ENCODE measurements at places on chromosomes 16 and 17. TPM values are rescaled to one million over a fixed set of nuclear protein-coding genes. Genes with fewer than 3 reads are reported as not detected.

GRCh38 chr17:39745335-39746144 is 7.8 kb downstream of the GRB7 start:
- no peak overlapping the region for H3K4me3 ChIP-seq
- no peak overlapping the region for H3K27ac ChIP-seq
- H3K27me3 ChIP-seq: no peaks in the 10 kb centered on the region
- peaks cover 65% of the 10 kb centered on the region for H3K36me3 ChIP-seq

DNA sequence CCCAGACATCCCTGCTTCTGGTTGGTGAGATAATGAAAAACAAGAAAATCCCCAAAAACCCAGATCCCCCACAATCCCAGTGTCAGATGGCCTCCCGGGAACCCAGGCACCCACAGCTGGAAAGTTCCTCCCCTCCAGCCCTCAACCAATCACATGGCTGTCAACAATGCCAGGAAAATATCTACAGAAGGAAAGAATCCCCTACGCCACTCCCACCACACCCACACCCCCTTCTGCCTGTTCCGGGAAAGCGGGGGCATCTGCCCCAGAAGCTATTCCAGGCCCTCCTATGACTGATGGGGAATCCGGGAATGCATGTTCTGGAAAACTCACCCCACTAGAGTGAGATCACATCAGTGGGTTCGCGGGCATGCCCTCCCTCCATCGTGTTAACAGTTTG is 1.8 kb downstream of the TMEM95 start:
- peak overlapping the region; percentile 98 for H3K27ac ChIP-seq
- peaks cover 54% of the 10 kb centered on the region for H3K4me1 ChIP-seq
- no peaks in the 10 kb centered on the region for H3K27me3 ChIP-seq
- no peak for DNase-seq
- peak overlapping the region; percentile 5 for H3K4me3 ChIP-seq

DNA sequence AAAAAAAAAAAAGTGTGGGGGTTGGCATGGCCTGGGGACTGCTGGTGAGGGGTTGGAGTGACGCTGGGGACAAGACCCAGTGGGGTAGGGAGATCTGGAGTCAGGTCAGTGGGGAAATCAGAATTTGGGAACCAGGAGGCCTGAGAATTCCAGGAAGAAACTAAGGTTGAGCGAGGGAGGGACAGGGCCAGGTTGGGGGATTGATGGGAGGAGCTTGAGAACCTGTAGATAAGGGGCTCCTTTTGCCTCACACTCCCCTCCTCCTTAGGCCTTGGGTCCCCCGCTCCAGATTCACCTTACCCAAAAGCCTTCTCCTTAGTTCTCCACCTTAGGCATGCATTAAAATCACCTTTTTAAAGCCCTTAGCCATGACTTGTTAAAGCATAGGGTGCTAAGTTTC is 8.3 kb upstream of the PYDC1 start:
- no peaks in the 10 kb centered on the region for H3K27me3 ChIP-seq
- H3K36me3 ChIP-seq: no peaks in the 10 kb centered on the region
- H3K4me1 ChIP-seq: peaks cover 27% of the 10 kb centered on the region
- no peak overlapping the region for H3K4me3 ChIP-seq
- no peak overlapping the region for H3K27ac ChIP-seq
- DNase-seq: no peak

GRCh38 chr17:55762086-55762858 is 11.4 kb downstream of the PCTP start:
- peaks cover 10% of the 10 kb centered on the region for H3K4me1 ChIP-seq
- H3K4me3 ChIP-seq: no peak overlapping the region
- H3K27ac ChIP-seq: no peak overlapping the region
- DNase-seq: no peak

- DNase-seq: no peak
- peak overlapping the region; percentile 89 for H3K27ac ChIP-seq
- H3K4me1 ChIP-seq: peaks cover 72% of the 10 kb centered on the region
- no peak overlapping the region for H3K4me3 ChIP-seq
These were observed 24.0 kb upstream of the CDC42EP4 start for GRCh38 chr17:73335591-73336407.

- H3K4me3 ChIP-seq: peak within 1 kb of the TSS; percentile 62
- peaks cover 7% of the 10 kb centered on the region for H3K27me3 ChIP-seq
- H3K27ac ChIP-seq: peak within 1 kb of the TSS; percentile 9
- DNase-seq: no peak
- H3K4me1 ChIP-seq: peaks cover 37% of the 10 kb centered on the region
- no peaks in the 10 kb centered on the region for H3K36me3 ChIP-seq
These were observed at the start of gene GRIN2A for GRCh38 chr16:10182222-10183053. GRIN2A (minus strand) TSS chr16:10182428; CDS start chr16:10180411, 2,017 bp downstream.

DNA sequence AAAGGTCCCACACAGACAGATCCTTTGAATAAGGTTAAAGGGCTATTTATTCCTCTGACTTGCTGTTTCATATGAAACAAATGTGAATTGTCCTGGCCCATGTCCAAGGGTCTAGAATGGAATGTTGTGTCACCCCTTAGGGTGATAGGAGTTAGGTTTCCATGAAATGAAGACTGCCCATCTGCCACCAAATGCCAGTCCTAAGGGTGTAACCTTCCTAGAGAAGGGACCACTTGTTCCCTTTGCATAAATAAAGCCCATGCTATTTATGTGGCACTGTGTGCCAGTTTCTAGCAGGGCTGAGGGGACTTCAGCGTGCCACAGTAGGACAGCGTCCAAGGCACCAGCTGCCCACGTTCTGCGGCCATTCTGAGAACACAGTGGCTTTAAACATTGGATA is 171.3 kb downstream of the ABCA8 start:
- DNase-seq: no peak
- no peaks in the 10 kb centered on the region for H3K4me1 ChIP-seq
- H3K36me3 ChIP-seq: no peaks in the 10 kb centered on the region
- no peak overlapping the region for H3K4me3 ChIP-seq

DNA sequence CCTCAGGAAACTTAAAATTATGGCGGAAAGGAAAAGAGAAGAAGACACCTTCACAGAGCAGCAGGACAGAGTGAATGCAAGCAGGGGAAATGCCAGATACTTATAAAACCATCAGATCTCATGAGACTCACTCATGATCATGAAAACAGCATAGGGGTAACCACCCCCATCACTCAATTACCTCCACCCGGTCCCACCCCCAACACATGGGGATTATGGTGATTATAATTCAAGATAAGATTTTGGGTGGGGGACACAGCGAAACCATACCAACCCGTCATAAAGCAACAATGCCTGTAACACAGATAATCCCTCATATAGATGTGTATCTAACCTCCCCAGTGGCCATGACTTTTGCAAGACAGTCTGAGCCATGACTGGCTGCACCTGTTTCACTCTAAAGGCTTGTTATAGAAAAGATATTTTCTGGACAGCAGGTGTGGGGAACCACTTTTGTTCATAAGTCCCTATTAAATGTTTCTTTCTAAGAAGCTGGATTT is 7.0 kb upstream of the GSDMA start:
- H3K4me1 ChIP-seq: peaks cover 8% of the 10 kb centered on the region
- no peaks in the 10 kb centered on the region for H3K36me3 ChIP-seq
- no peak overlapping the region for H3K27ac ChIP-seq
- DNase-seq: no peak
- H3K27me3 ChIP-seq: no peaks in the 10 kb centered on the region
- no peak overlapping the region for H3K4me3 ChIP-seq

DNA sequence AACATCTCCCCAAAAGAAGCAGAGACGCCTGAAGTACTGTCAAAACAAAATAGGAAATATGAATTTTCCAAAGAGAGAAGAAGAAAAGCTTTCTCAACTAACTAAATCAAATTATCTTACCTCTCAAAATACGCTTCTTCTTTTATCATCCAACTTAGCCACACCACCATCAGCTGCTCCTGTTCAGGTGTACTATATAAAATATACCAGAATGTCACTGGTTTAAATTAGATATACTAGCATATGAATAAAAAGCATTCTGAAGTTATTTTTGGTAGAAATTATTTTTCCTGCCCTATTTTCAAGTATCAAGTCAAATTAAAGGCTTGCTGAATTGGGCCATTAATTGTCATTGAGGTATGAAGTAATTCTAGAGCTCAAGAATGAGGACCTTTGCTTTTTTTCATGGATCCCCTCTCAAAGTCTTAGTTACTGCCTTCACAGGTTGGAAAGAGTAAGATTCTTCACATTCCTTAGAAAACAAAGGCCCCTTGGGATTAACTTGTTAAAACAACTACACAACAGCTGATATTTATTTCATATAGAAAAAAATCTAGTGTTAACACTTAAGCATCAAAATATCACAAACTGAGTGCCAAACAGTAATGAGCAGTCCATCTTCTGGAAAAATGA is 30.1 kb downstream of the INTS2 start:
- no peak overlapping the region for H3K27ac ChIP-seq
- no peaks in the 10 kb centered on the region for H3K27me3 ChIP-seq
- no peak overlapping the region for H3K4me3 ChIP-seq
- H3K36me3 ChIP-seq: no peaks in the 10 kb centered on the region
- no peaks in the 10 kb centered on the region for H3K4me1 ChIP-seq

DNA sequence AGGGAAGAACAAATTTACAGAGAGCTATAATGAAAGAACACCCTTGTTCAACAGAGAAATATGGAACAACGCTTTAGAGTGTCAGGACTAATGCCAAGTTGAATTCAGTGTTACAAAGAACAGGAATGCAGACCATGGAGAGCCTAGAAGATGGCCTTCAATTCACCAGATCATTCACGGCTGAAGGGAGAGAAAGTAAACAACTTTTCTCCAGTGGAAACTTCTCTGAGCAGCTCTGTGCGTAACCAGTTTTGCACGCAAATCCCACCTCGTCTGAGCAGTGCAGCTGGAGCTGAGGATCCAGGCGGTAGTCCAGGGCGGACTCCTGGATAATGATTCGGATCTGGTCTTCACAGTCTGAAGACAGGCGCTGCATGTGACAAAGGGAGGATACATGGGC is 40.5 kb upstream of the CLEC18B start:
- H3K4me3 ChIP-seq: no peak overlapping the region
- H3K36me3 ChIP-seq: peaks cover 50% of the 10 kb centered on the region
- no peaks in the 10 kb centered on the region for H3K27me3 ChIP-seq
- no peak for DNase-seq
- H3K4me1 ChIP-seq: peaks cover 15% of the 10 kb centered on the region

GRCh38 chr17:48909783-48910182 is 1.6 kb downstream of the UBE2Z start:
- no peaks in the 10 kb centered on the region for H3K27me3 ChIP-seq
- H3K4me1 ChIP-seq: peaks cover 39% of the 10 kb centered on the region
- H3K27ac ChIP-seq: no peak overlapping the region

- H3K27ac ChIP-seq: no peak overlapping the region
- H3K36me3 ChIP-seq: peaks cover 8% of the 10 kb centered on the region
- no peak for DNase-seq
These were observed 5.8 kb upstream of the OGFOD3 start for GRCh38 chr17:82424001-82424862.

GRCh38 chr17:57130708-57131461 is 45.8 kb downstream of the AKAP1 start:
- no peaks in the 10 kb centered on the region for H3K27me3 ChIP-seq
- no peak overlapping the region for H3K4me3 ChIP-seq
- no peak overlapping the region for H3K27ac ChIP-seq
- DNase-seq: peak; percentile 17
- H3K4me1 ChIP-seq: peaks cover 9% of the 10 kb centered on the region

DNA sequence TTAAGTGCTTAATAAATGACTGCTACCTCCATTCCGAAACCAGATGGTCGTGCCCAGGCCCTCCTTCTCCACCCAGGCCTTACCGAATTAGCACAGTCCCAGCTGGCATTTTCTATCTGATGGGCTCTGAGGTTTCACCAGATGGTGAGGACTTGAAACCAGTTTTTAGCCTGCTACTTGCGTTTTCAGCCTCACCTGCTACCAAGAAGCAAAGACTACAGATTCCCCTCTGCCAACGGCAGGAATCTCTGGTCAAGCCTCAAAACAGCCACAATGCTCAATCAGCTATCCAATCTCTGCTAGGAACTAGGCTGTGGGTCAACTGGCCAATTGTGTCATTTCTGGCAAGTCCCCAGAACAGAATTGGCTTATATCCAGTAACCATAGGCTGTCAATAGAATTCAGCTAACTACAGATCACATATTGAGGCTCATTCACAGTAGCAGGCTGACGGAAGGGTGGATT is 11.7 kb downstream of the PECAM1 start:
- H3K27ac ChIP-seq: no peak overlapping the region
- no peaks in the 10 kb centered on the region for H3K4me1 ChIP-seq
- no peaks in the 10 kb centered on the region for H3K27me3 ChIP-seq
- DNase-seq: no peak
- no peaks in the 10 kb centered on the region for H3K36me3 ChIP-seq
- peak overlapping the region; percentile 30 for H3K4me3 ChIP-seq

- H3K4me3 ChIP-seq: no peak overlapping the region
- H3K27ac ChIP-seq: no peak overlapping the region
- DNase-seq: no peak
- H3K27me3 ChIP-seq: peaks cover 27% of the 10 kb centered on the region
These were observed 107.9 kb downstream of the AIPL1 start for GRCh38 chr17:6327007-6327406.

DNA sequence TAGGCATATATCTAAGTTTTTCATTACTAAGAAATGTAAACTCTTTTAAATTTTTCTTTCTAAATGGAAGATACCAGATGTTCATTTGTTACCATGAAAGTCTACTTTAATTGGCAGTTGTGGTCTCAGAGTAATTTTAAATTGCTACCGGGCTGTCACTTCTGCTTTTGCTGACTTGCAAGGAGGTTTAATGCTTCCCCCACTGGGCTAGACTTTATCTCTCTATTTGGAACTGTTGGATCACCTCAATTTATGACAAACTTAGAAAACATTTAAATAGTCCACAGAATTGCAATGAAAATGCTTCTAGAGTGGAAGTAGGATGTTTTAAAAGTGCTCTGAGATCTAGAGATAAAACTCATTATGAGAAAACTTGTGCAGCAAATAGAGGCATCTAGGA is 479.8 kb upstream of the GOT2 start:
- no peak for DNase-seq
- H3K27ac ChIP-seq: no peak overlapping the region
- H3K36me3 ChIP-seq: no peaks in the 10 kb centered on the region
- H3K4me1 ChIP-seq: no peaks in the 10 kb centered on the region
- H3K27me3 ChIP-seq: no peaks in the 10 kb centered on the region

GRCh38 chr17:30248786-30249185 is 13.3 kb upstream of the SLC6A4 start:
- no peak for DNase-seq
- no peaks in the 10 kb centered on the region for H3K27me3 ChIP-seq
- H3K36me3 ChIP-seq: no peaks in the 10 kb centered on the region
- no peak overlapping the region for H3K4me3 ChIP-seq
- H3K27ac ChIP-seq: no peak overlapping the region
- H3K4me1 ChIP-seq: no peaks in the 10 kb centered on the region

DNA sequence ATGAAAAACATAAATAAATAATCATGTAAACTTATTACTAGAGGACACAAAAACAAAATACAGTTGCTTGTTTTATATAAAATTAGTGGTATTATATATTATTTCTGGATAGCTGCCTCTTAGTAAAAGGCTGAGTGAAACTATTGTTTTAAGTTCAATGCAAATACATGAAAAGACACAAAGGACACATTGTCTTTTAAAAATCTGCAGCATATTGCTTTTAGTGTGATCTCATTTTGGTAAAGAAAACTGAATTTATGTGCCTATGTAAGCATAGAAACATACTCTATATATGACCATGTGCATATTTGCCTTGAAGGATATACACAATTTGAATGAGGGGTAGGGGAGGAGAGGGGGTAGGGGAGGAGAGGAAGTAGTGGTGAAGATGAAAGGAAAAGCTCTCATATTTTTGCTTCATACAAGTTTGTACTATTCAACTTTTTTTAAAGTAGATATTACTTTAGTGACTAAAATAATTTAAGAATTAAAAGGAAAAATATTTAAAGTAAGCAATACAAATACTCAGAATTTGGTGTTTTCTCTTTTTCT is 5.8 kb downstream of the ABCA10 start:
- H3K27me3 ChIP-seq: no peaks in the 10 kb centered on the region
- no peak overlapping the region for H3K4me3 ChIP-seq
- no peaks in the 10 kb centered on the region for H3K36me3 ChIP-seq
- no peak for DNase-seq
- H3K27ac ChIP-seq: no peak overlapping the region
- H3K4me1 ChIP-seq: no peaks in the 10 kb centered on the region

CD300C gene
- not detected for total RNA-seq

SULT1A2 gene
- not detected for total RNA-seq

MILR1 gene
- total RNA-seq: 1.2 TPM

TP53TG3F gene
- not detected for total RNA-seq

NGFR gene
- total RNA-seq: 1.6 TPM
